ENCODE measurements at places on chromosomes 7 and 10. TPM values are rescaled to one million over a fixed set of nuclear protein-coding genes. Genes with fewer than 3 reads are reported as not detected.

Gene PHYHIPL
- 17.5 TPM for total RNA-seq

Gene TAS2R41
- not detected for total RNA-seq

DNA sequence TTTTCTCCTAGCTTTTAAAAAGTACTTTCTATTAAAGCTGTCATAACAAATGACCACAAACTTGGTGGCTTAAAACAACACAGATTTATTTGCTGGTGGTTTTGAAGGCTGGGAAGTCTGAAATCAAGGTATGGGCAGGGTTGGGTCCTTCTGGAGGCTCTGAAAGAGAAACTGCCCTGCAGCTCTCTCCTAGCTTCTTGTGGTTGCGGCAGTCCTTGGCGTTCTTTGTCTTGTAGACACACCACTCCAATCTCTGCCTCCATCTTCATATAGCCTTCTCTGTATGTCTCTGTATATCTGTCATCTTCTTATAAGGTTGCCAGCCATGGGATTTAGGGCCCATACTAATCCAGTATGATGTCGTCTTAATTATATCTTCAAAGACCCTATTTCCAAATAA, 79.4 kb upstream of the PRR15 start:
- DNase-seq, result no peak

DNA sequence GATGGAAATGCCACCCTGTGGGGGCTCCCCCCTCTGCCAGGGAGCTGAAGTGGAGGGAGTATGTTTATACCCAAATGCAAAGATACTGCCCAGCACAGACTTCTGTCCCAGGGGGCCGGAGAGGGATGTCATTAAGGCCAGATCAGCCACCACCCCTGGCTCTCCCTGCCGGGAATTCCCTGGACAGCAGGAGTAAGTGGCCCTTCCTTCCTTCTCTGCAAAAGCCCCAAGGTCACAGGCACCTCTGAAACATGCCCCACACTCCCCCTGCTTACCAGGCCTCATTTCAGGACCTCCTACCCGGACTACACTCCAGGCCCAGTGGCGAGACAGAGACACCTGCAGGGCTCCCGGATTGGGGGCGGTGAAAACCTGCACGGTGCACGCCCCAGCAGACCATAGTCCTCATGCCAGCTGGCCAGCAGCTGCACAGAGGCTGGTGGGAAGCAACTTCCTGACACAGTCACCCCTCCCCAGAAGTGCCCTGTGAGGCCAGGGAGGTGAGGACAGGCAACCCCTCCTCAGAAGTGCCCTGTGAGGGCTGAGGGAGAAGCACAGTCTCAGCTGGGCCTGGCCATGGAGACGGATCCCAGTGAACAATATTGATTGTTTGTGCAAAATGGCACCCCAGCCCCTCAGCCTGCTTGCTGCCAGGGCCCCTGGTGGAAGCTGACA, 33.0 kb upstream of the RET start:
- no peak for DNase-seq

GRCh38 chr10:76442113-76442512, 1010.7 kb downstream of the LRMDA start:
- DNase-seq, result no peak

Gene AFAP1L2
- total RNA-seq, result 73.6 TPM

DNA sequence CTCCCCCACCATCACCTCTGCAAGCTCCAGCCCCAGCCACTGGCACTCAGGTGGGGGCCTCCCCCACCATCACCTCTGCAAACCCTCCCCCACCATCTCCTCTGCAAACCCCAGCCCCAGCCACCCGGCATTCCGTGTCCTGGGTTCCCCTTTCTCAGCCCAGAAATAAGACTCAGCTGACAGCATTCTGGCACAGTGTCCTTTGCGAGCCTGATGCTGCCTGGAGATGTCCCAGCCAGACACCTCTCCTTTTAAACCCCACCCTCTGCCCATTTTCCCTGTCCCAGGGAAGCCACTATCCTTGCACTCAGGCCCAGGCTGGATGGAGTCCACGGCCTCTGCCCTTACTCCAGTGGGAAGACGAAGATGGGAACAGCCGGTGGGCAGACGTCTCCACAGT, 49.8 kb downstream of the ELFN1 start:
- DNase-seq, result no peak

Gene ANXA8
- not detected for total RNA-seq

GRCh38 chr10:73956476-73957359, 41.2 kb upstream of the VCL start:
- DNase-seq, result no peak

DNA sequence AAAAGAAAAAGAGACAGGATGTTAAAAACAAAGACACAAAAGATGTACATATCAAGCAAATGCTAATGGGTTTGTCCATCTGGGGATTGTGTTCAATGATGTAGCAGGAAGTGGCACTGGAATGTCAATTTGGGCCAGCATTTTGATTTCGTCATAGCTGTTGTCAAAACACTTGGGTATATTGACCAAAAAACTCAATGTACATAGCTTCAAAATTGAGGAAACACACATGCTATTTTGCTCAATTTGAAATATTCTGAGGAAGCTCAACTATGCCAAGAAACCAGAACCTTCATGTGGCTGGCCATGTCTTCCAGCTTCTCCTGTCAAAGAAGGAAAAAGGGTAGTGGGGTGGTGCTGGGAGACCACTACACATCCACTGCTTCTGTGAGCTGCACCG, 212.7 kb upstream of the GHITM start:
- no peak for DNase-seq

DNA sequence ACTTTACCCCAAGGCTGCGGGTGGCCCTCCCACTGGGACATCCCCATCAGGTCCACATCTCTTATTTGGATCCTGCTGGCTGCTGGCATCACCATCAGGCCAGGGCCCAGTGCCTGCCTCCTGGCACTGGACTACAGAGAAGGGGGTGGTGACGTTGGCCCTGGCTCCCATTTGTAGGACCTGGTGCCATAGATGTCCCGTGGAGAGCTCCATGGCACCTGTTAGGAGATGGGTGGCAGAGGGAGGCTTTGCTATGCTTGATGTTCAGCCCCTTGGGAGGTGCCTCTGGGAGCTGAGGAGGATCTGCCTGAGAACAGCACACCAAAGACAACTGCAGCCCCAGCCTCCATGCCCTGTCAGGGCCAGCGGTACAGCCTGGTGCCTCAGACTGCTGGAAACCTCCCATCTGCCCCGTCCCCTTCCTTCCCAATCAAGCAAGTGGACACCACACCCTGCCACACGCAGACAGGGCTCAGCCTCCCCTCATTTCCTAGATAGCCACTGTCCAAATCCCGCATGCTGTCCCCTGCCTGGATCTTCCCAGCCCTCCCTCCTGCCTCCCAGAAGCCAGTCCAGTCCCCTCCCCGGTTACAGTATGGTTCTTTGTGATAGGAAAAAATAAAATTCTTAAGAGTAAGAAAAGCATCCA, 230.0 kb upstream of the GRB10 start:
- no peak for DNase-seq

DNA sequence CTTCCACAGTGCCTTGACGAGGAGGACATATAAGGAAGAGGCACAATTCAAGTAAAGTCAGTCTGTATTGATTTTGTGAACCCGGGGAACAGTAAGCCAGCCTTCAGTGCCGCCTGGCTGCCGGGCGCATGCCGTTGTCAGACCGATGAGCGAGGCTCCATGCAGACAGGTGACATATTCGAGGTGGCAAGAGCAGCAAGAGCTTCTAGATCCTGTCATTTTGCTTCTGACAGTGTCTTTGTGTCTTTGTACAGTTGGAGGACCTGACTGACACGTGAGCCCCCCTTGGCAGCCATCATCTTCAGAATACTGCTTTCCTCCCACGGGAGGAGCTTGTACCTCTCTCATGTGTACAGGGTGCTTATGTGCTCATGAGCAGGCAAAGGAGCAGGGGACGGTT, 387.5 kb upstream of the GALNT17 start:
- DNase-seq, result no peak

Gene C10orf105
- 0.12 TPM for total RNA-seq

Measured in neural crest cell (in vitro differentiated cells).